Astrocyte of the cerebellum (primary cell): ENCODE measurements at places on chromosomes 6 and 20.
A peak's percentile ranks its signal among the peaks of the same experiment; 100 is the strongest.

DNA sequence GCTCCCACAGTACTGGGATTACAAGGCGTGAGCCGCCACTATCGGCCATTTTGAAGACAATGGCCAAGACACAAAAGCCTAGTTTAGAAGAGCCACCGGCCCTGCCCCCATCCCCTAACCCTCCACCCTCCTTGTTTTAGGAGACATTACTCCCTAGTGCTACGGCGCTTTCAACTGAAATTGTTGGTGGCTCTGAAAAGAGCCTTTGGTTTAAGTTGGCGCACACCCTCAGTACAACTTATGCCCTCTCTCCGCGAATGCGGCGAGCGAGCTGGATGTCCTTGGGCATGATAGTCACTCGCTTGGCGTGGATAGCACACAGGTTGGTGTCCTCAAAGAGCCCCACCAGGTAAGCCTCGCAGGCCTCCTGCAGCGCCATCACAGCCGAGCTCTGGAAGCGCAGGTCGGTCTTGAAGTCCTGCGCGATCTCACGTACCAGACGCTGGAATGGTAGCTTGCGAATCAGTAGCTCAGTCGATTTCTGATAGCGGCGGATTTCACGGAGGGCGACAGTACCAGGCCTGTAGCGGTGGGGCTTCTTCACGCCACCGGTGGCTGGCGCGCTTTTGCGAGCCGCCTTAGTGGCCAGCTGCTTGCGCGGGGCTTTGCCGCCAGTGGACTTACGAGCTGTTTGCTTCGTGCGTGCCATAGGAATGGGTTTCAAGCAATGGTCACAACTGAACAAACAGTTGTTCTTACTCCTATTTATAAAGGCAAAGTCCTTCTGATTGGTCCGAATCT, 114.9 kb upstream of the BTN3A2 start:
- DNase-seq: peak; percentile 49

- no peak for DNase-seq
These were observed 20.9 kb downstream of the HIVEP1 start for GRCh38 chr6:12032783-12033573.

GRCh38 chr20:36584018-36584481, 10.7 kb downstream of the TGIF2 start:
- DNase-seq: no peak

DNA sequence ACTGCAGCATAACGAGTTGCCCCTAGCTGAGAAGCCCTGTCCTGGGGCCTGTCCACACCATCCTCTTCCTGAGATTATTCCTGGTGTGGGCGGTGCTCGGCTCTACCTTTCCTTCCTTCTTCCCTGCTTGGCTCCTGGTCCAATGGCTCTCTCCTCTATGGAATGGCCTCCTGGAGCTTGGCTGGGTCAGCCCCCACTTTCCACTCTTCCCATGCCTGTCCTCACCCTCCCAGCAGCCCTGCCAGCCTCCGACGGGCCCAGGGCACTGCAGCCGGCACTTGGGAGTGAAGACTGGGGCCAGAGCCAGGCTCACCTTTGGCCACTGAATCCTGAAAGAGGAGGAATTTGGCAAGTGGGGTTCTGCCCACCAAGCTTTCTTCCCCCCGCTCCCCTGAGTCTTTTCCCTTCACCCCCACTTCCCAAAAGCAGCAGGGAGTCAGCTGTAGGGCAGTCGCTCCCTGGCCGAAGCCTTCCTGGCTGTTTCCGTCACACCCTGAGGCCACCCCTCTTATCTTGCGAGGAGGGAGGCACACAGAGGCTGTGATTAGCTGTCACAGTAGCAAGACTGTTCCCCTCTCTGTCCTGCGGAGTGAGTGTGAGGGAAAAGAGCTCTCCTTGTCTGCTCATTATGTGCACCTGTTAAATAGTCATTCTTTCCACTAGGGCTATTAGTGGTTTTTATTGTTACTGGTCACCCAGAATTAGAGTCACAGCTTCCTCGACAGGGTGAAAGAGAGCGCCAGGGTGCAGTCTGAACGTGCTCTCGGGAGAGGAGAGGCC, 6.3 kb upstream of the CDSN start:
- DNase-seq: no peak
